NCI-H1048 (cell line): ENCODE measurements at places on chromosomes 1 and 21.
A peak's percentile ranks its signal among the peaks of the same experiment; 100 is the strongest.

DNA sequence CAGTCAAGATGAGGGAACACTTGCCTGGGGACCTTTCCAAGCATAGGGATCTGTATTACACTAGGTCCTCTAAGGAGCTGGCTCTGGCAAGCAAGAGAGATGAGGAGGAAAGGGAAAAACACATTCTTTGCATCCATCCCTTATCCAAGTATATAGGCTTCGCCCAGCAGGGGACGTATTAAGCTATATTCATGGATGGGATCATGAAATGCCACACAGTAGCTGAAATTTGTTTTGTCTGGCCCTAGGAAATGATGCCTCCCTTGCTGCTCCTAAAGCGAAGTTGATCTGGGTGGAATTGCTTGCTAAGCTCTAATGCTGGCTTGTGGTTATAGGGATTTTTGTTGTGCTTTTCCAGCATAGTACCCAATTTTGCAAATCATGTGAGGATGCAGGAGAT, 32.1 kb downstream of the CENPF start:
- DNase-seq = no peak

GRCh38 chr1:25257196-25257595, 9.9 kb upstream of the RSRP1 start:
- no peak for DNase-seq

DNA sequence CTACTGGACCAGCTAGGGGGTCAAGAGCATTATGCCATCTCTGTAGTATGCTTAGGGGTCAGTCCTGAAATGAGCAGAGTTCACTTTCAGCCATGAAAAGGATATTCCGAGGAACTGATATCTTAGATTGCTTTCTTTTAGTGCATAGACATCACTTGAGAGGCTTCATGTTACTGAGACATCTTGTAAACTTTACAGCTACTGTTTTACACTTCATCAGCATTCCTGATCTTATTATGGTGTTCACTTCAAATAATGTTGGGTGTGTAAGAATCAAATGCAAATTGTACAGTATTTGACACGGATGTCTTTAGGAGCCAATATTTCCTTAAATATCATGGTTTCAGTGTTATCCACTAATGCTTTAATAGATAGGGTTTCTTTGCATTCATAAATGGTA, 22.4 kb upstream of the CLDN14 start:
- no peak for DNase-seq

DNA sequence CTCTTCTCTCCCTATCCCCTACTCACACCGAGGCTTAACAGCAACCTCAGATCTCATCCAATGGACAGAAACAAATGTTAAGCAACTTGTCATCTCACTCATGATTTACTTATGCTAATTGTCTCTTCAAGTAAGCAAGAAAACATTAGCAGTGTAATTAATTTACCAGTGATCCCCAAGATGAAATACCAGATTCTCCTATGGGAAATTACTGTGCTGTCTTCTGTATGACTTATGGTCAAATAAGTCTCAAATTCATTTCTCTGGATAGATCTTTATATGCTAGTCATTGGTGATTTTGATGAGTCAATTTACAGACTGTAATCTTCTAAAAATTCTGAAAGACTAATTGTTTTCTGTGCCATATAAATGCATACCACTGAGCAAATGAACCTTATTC, 32.9 kb upstream of the L1TD1 start:
- DNase-seq = no peak

- DNase-seq = peak; percentile 70
Measured at GRCh38 chr1:52368383-52369172, 2.6 kb upstream of the CC2D1B start.

GRCh38 chr1:159831412-159832141, 4.9 kb downstream of the SLAMF8 start:
- no peak for DNase-seq

DNA sequence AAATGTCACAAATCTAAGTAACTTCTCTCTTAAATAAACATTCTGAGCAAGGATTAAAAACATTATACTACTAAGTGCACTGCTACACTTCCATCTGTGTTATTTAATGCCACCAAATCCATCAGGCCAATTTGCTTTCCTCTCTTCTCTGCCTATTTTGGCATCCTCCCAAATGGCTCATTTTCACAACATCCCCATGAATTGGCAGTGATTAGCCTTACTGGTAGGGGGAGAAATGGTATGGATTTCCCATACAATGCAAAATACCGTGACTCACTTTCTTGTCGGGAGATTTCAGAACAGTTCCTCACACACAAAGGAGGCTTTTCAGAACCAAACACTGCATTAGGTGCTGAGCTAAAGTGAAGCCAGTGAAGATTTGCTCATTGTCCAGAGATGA, 195.7 kb downstream of the MIS18A start:
- no peak for DNase-seq

- no peak for DNase-seq
Measured at GRCh38 chr1:88608139-88608943, 75.7 kb upstream of the PKN2 start.

DNA sequence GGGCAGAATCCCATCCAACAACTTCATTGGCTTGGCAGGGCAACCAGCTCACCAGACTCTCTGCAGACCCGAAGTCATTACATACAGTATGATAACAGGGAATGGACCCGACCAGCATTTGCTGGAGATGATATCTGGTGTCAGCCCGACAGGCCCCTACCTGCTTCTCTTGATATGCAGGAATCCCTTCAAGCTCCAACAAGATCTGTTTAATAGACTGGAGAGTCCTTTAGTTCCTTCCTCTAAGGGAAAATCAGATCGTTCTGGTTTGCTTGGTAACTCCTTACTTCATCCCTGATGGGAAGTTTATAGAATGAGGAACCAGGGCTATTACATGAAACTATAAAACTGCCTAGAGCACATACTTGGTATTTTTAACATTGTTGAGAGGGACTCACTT, 61.2 kb downstream of the EDARADD start:
- DNase-seq = no peak

GRCh38 chr1:59631561-59632255, 183.0 kb upstream of the HOOK1 start:
- DNase-seq = no peak

- DNase-seq = no peak
Measured at GRCh38 chr1:170078610-170079189, 4.2 kb upstream of the KIFAP3 start.

DNA sequence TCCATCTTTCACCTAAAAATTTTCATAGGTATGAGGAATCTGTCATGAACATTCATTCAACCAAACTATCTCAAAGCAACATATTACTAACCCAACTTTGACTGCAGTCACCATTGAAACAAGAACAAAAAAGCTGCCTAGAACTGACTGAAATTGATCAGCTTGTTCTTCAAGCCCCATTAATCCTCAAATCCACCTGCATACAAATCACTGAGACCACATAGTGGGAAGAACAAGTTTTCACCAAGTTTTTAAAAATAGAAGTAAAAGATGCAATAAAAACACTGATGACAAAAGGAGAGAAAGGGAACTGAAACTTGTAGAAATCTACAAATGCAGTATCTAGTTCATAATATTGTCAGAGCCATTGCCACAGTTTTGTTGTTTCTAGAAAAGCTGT, 6.1 kb downstream of the SORT1 start:
- DNase-seq = no peak

- no peak for DNase-seq
Measured at GRCh38 chr1:158037866-158038359, 44.5 kb downstream of the KIRREL1 start.

GRCh38 chr1:6271554-6271953, 10.7 kb upstream of the GPR153 start:
- DNase-seq = no peak

DNA sequence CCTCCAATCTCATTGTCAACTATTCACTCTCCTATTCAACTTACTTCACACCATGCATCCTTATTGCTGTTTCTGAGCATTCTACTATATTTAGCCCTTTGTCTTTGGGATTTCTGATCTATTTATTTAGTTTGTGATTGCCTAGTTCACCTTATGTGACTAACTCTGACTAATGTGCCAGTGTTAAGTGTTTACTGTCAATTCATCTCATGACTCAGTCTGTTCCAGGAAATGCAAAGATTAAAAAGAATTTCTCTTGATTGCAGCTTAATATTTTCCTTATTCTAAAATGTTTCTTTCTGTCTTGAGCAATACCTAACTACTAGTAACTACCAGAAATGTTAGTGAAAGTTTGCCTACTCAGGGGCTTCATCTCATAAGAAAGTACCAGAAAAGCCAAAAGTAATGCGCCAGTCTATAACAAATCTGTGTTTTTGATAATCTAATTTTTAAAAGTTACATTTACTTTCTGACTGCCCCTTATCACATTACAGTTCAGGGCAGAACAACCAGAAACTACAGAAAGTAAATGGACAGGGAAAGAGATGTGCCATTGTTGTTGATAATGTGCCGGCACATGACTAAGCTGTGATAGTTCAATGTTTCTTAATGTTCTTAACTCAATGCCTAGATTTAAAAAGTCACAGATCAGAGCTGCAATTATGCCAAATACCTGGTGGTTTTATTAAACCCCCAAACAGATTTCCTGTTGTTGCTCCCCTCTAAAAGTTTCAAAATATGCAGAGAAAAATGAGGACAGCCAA, 556.5 kb downstream of the PTBP2 start:
- no peak for DNase-seq

DNA sequence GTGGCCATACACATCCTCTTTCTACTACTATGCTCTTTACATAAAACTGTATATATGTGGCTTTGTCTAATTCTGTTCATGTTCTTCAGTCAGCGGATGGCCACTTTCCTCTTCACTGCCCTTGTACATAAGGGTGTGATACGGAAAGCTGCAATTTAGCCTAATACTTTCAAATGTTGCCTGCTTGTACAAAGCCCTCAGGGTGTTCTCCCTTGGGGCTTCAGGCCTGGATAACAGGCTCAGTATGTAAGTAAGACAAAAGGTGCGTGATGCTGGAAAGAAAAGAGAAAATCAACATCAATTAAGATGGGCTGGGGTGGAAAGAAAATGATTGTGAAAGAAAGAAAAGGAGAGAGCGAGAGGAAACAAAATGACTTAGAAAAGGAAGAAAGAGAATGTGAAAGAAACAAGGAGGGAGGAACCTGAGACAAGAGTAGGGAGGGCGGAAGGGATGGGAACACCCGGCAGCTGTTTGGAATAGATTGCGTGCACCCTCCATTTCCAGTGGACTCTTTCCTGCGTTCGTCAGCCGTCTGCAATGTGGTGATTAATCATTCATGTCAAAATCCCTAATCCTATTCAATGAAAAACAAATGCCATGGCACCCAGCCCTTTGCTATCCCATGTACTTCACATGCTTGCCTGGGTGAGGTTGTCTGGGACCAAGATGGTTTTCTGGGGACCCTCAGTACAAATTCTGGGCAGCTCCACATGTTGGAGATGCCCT, 553.6 kb downstream of the NUF2 start:
- no peak for DNase-seq

DNA sequence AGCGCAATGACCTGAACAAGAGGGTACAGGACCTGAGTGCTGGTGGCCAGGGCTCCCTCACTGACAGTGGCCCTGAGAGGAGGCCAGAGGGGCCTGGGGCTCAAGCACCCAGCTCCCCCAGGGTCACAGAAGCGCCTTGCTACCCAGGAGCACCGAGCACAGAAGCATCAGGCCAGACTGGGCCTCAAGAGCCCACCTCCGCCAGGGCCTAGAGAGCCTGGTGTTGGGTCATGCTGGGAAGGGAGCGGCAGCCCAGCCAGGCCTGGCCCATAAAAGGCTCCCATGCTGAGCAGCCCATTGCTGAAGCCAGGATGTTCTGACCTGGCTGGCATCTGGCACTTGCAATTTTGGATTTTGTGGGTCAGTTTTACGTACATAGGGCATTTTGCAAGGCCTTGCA, 5.4 kb upstream of the CCDC28B start:
- no peak for DNase-seq

- no peak for DNase-seq
Measured at GRCh38 chr1:22600071-22600816, 36.2 kb upstream of the C1QA start.

- no peak for DNase-seq
Measured at GRCh38 chr1:199778324-199778955, 249.1 kb upstream of the NR5A2 start.
